G401 (cell line): ENCODE measurements at places on chromosomes 5 and 9.

GRCh38 chr5:181098762-181099601, 32.0 kb downstream of the OR2V1 start:
- DNase-seq, result peak; percentile 7

DNA sequence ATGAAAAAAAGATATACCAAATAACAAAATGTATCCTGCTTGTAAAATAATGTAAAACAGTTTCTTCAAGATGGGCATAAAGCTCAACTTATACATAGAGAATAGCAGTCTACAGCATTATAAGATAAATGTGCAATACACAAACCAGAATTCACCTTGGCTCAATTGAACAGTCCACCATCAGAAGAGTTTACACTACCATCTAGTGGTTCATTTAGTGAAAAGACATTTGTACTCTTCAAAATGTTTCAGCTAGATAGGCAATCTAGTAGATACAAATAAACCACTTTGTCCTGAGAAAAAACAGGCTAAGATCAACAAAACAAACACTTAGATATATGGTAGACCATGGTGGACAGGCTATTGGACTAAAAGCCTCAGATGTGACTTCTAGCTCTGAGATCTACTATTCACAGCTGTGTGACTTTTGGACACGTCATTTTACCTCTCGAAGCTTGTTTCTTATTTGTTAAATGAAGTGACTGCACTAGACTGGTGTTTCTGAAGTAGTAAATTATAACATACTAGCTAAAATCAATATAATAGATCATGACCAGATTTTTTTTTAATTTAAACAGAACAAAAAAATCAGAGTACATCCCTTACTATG, 22.1 kb upstream of the TPD52L3 start:
- peak; percentile 32 for DNase-seq

- no peak for DNase-seq
These were observed 20.3 kb upstream of the STOM start for GRCh38 chr9:121390372-121390771.

- DNase-seq, result no peak
These were observed 93.5 kb upstream of the ATG10 start for GRCh38 chr5:81878333-81878732.

- no peak for DNase-seq
These were observed 426.4 kb upstream of the MPDZ start for GRCh38 chr9:13705918-13706317.

GRCh38 chr5:17918373-17919104, 284.3 kb downstream of the TAF11L14 start:
- no peak for DNase-seq

GRCh38 chr5:143914756-143915155, 102.8 kb downstream of the HMHB1 start:
- DNase-seq, result no peak

- DNase-seq, result peak; percentile 41
These were observed 19.8 kb downstream of the IFT74 start for GRCh38 chr9:26975728-26976707.

- no peak for DNase-seq
These were observed 36.5 kb upstream of the CTSV start for GRCh38 chr9:97075289-97075985.

GRCh38 chr9:68643901-68644809, 60.9 kb upstream of the PIP5K1B start:
- no peak for DNase-seq

DNA sequence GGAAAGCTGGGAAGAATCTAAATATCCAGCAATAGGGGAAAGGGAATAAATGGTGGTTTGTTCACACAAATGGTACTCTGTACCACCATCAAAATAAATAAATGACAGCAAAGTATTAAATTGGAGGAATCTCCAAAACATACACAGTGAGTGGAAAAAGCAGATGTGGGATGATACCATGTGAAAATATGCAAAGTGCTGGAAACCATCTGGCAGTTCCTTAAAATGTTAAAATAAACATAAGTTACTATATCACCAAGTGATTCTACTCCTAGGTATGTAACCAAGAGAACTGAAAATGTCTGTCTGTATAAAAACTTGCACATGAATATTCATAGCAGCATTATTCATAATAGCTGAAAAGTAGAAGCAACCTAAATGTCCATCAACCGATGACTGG, 41.9 kb upstream of the TEX48 start:
- DNase-seq, result no peak

DNA sequence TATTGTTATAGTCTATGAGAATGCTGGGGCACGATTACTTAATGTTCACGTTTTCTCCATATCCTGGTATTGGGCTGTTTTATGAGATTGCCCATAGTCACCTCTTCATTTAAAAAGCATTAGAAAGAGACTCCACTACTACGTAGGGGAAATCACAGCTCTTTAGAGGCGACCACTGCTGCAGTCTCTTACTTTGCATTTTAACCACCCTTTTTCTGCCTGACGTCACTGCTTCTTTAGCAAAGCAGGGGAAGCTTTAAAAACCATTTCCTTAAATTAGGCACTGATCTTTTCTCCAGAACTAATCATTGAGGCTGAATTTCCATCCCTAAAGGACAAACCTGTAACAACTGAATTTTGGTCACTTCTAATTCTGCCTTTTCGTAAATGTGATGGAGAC, 38.9 kb downstream of the ZNF608 start:
- no peak for DNase-seq

- DNase-seq, result no peak
These were observed 39.6 kb upstream of the LCP2 start for GRCh38 chr5:170337045-170337733.

- no peak for DNase-seq
These were observed 151.2 kb upstream of the ADRA1B start for GRCh38 chr5:159765135-159765433.

GRCh38 chr9:34701023-34701768, 8.7 kb downstream of the CCL21 start:
- DNase-seq, result peak; percentile 74

DNA sequence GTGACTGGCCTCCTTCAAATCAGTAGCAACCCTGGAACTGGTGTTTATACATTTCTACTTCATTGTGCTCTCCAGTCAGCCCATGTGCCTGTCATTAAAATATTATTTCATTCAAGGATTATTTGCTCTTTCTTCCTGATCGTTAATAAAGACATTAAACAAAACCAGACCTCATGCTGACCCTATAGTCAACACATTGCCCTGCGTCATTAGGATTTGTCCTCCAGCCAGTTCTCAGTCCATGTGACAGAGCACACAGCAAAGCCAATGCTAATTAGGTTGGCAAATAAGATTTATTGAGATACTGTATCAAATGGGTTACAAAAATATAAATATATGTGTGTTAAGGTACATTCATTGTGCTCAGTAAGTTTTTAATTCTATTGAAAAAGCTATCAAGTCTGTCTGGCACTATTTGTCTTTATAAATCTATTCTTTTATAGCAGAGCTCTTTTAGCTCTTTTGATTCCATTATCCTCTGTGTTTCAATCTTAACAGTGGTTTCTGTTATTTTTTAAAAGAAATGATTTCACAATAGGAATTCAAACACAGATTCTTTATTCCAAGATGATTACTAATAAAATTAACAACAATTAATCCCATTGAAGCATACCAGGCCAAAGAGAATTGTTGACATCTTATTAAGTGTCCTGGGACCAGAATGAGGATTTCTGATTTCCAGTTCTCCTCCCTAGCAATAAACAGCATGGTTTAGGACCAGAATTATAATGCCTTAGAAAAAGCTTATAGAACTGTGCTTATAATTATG, 209.4 kb upstream of the RGMB start:
- DNase-seq, result no peak

DNA sequence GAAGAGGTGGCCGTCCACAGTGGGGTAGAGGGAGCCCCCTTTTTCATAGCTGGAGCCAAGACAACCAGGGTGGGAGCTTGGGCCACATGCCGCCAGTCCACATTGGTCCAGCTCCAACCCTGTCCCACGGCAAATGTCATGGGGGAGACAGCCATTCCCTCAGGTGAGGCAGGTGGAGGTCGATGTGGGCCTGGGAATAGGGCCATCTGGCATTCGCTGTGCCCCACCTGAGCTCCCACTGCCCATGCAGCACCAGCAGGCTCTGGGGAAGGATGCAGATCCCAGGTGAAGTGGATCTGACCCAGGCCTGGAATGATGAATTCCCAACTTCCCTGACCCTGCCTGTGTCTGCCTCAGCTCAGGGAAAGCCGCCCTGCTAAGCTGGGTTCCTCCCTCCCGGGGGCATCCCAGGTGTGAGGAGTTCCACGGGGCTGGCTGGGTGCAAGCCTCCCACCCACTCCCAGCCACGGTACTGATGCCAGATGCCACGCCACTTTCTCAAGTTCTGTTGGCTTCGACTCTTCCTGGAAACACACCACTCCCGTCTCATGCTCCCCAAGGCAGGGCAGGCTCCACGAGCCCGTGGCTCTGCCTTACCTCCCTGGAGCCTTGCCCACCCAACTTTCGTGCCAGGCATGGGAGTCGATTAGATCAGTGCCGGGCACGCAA, 25.2 kb upstream of the FCN2 start:
- no peak for DNase-seq

DNA sequence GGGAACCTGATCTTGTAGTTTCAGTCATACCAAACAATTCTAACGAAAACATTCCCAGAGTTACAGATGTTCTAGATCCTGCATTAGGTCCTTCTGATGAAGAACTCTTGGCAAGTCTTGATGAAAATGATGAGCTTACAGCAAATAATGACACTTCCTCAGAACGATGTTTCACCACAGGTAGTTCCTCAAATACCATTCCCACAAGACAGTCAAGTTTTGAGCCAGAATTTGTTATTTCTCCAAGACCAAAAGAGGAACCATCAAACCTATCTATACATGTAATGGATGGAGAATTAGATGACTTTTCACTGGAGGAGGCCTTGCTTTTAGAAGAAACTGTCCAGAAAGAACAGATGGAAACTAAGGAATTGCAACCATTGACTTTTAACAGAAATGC, 21.0 kb downstream of the RMI1 start:
- DNase-seq, result no peak

DNA sequence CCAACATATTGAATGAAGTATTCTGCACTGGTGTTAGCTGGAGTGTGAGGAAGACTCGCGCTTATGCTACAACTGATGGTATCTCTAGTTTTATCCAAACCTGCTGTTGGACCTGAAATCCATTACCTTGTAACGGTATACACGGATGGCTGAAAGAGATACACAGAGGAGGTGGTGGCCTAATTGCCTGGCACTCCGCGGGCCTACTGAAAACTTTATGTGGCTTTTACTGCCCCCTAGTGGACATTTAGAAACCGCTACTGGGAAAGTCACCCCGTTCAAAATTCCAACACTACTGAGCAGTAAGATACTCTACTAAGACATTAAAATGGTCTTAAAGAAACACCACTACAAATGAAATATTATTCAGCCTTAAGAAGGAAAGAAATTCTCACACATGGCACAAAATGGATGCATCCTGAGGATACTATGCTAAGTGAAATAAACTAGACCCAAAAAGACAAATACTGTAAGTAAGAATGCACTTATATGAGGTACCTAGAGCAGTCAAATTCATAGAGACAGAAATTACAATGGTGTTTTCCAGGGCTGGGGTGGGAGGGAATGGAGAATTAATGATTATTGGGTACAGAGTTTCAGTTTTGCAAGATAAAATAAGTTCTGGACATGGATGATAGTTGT, 100.4 kb downstream of the TTLL11 start:
- DNase-seq, result peak; percentile 95

GRCh38 chr5:1760231-1760630, 39.4 kb downstream of the MRPL36 start:
- DNase-seq, result no peak

GRCh38 chr9:18122171-18122570, 351.8 kb upstream of the ADAMTSL1 start:
- DNase-seq, result no peak

DNA sequence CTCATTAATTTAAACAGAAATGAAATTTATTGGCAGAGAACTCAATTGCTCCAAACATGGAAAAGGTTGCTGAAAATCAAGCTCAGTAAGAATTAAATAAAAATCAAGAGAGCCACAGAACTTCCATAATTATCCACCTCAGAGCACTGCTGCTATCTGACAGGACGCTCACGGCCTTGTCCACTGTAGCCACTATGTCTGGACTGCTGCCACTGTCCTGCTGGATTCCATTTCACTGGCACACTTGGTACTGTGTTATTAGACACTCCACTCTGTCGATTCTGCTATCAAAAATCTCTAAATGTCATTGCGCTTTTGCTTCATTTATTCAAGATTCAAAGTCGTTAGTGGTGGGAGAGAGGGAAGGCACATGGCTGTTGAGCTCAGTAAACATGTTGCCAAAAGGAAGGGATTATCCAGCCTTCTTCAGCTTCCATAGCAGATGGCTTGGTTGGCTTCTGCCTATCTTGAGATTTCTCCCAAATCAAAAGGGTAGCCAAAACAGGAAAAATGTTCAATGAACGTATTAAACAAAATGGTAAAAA, 815.0 kb downstream of the CDH18 start:
- DNase-seq, result peak; percentile 99

DNA sequence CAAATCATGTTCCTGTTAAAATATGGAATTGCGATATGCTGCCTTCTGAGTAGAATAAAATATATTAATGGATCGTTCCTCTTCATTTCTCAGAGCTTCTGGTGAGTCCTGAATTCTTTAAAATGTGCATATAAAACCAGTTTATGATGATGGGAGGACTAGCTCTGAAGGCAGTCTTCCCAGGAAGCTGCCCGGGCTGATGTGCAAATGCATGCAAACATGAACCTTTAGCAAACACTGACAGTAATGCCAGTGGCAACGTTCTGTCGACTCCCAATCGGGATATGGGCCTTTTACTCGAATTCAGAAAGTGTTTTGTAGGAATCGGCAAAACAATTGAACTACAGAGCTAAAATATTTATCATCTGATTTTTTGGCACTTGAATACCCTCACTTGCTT, 93.6 kb downstream of the TLE4 start:
- no peak for DNase-seq

GRCh38 chr9:93186215-93186945, 2.4 kb downstream of the WNK2 start:
- peak; percentile 40 for DNase-seq

DNA sequence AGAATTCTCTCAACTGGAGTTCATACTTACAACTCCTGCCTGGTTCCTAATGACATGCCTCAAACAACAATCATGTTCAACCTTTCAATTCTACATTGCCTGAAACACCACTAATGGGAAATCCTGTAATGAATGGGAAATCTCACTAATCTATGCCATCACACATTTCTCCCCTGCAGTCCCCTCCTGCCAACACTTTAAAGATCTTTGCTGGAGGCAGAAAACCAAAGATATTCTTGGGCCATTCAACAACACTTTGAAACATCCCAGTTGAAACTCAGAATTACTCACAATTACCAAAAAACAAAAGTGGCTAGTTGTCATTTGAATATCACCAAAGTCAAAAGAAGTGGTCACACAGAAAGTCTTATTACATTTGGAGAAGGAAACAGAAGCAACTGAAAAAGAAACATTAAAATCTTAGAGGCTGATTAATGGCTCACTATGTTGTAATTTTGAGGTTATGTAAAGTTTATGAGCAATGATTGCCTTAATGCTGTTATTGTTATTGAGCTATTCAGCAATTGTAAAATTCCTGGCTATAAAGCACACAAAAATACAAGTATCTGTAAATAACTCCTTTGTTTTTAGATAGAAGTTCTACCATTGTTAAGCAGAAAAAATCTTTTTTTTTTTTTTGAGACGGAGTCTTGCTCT, 313.4 kb upstream of the SLC30A5 start:
- DNase-seq, result no peak
